ENCODE measurements at places on chromosomes 7 and 10. TPM values are rescaled to one million over a fixed set of nuclear protein-coding genes. Genes with fewer than 3 reads are reported as not detected.

GRCh38 chr7:19080093-19080492, 37.3 kb downstream of the TWIST1 start:
- no peak for DNase-seq

FAM200A gene
- 8.4 TPM for total RNA-seq

- peak; percentile 90 for DNase-seq
These were observed 41.9 kb upstream of the SYPL1 start for GRCh38 chr7:106153891-106154449.

CUZD1 gene
- 1.6 TPM for total RNA-seq

CBX3 gene
- 228 TPM for total RNA-seq

DNA sequence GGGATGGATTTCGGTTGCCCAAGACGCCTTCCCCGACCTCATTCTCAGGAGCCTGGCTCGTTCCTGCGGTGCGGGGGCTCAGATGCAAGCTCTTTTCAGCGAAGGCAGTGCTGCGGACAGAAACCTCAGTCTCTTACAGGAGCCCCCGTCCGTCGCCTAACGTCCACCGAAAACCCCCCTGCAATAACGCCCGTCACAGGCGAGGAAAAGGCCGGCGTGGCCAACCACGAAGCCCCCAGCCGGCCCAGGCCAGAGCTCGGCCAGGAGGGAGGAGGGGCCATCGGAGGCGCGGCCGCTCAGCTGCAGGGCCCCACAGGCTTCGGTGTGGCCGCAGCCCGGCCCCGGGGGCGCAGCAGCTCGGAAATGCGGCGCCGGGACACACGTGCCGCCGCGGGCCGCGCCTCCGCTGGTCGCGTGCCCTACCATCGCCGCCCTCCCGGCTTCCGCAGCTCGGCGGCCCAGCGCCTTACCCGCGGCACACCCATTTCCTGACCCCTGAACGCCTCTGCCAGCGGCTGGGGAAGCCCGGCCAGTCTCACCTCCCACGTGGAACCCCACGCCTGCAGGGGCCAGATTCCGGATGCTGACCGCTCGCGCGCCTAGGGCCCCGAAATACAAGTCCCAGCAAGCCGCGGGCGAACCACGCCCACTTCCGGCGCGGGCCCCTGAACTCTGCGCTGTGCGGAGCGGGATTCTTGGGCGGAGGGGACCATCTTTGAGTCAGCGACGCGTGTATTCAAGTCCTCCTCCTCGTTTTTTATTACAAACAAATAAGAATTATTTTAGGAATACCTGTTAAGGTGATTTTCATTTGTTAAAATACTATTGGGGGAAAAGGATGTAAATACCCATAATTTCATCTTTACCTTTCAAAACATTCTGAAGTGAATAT, at the start of gene ZNF239:
ZNF239 (minus strand) TSS at position 616 of the 892 bp plus-strand sequence. CDS start 16,537 bp downstream, outside the sequence.
- DNase-seq = peak; percentile 88

- DNase-seq = peak; percentile 62
These were observed 62.2 kb downstream of the SAMD9 start for GRCh38 chr7:93055543-93056107.

GRCh38 chr10:4018054-4018511, 233.1 kb upstream of the KLF6 start:
- no peak for DNase-seq

DNA sequence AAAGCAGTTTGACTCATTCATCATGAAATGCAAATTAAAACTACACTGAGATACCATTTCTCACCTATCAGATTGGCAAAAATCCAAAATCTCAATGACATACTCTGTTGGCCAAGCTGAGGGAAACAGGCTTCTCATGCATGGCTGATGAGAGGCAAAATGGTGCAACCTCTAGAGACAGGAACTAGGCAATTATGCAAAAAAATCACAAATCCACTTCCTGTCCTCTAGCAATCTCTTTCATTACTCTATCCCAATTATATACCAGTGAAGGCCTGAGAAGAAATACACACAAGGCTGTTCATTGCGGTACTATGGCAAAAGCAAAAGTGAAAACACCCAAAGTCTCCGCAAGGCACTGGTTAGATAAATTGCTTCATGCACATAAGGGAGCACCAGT, 25.9 kb upstream of the PTPRN2 start:
- DNase-seq = peak; percentile 78

TRA2A gene
- total RNA-seq = 114 TPM

DNA sequence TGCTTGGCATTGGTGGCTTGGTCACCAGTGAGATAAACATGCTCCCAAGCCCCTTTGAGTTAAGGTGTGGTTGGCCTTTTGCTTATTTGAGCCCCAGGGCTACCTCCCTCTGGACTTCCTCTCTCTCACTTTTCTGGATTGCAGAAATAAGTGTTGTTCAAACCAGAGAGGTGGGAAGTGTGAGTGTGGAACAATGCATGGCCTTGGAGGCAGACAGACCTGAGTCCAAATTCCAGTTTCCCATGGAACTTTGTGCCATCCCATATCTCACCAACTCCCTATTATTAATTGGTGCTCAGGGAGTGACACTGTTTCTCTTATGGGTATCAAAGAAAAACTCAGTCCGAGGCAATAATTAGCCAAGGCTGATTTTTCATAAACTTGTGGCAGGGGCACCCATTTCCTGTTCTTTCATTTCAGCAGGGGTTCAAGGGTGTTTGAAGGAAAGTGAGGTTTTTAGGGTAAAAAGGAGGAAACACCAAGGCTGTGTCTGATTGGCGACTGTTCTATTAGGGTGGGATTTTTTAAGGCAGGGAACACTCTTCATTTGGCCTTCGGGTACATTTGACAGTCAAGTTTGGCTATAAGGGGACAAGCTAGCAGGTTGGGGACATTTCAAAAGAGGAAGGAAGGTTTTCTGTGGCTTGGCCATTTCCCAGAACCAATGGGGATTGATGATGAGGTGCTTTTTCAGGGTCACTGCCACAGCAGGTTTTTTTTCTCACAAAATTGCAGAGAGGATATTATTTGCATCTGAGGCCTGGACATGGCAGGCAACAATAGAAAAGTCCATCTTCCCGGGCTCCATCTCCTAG, 148.8 kb upstream of the NPY start:
- DNase-seq = no peak

- DNase-seq = no peak
These were observed 12.7 kb downstream of the FAM241B start for GRCh38 chr10:69642747-69643146.

DKK1 gene
- 0.28 TPM for total RNA-seq

PPP1R3A gene
- not detected for total RNA-seq

DNA sequence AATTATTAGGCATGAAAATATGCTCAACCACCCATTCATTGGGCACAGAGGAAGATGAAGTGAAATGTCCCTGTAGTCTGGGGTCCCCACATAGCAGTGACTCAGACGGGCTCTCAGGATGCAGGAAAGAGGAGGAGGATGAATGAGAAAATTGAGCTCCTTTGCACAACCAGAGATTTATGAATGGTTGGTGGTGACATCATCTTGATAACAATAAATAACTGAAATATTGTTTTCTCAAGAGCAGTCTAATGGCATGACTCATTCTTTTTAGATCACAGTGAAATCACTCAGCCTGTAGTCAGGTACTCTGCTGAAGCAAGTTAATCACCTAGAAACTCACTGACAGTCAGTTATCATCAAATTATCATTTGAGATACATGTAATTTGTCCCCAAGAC, 254.1 kb downstream of the RELN start:
- no peak for DNase-seq

MSMB gene
- total RNA-seq = not detected

DNA sequence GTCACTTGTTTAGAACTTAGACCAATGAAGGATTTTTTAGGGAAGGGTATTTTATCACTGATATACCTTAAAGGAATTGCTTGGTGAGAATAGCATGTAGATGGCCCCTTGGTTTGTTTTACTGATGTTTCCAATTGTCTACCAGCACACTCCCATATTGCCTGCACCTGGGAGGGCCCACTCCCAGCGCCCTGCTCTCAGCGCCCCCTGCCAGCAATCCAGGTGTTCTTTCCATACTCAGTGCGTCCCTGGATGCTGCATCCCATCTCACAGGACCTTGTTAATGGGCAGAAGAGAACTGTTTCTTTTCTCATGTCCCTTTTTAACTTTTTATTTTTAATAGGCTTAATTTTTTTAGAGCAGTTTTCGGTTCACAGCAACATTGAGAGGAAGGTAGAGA, 24.1 kb upstream of the SFRP5 start:
- DNase-seq = no peak

NEURL1 gene
- 0.52 TPM for total RNA-seq

ZYX gene
- total RNA-seq = 130 TPM

DNA sequence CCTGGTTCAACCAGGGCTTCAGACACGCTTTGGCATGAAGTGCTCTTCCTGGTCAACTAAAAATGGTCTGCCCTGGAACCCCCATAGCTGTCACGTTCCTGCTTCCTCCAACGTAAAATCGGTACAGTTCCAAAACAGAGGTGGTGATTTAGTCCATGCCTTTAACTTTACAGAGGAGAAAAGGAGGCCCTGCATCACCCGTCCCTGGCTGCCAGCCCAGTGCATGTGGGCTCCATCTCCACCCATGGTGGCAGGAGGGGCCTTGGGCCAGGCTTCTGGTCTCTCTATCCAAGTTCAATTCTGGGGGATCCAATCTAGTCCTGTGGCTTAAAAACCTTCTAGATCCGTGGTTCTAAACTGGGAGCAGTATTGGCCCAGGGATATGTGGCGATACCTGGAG, 18.7 kb downstream of the ECHDC3 start:
- no peak for DNase-seq

- DNase-seq = no peak
These were observed 91.5 kb upstream of the KCND2 start for GRCh38 chr7:120181499-120181898.

PHYHIPL gene
- 0.33 TPM for total RNA-seq

DNA sequence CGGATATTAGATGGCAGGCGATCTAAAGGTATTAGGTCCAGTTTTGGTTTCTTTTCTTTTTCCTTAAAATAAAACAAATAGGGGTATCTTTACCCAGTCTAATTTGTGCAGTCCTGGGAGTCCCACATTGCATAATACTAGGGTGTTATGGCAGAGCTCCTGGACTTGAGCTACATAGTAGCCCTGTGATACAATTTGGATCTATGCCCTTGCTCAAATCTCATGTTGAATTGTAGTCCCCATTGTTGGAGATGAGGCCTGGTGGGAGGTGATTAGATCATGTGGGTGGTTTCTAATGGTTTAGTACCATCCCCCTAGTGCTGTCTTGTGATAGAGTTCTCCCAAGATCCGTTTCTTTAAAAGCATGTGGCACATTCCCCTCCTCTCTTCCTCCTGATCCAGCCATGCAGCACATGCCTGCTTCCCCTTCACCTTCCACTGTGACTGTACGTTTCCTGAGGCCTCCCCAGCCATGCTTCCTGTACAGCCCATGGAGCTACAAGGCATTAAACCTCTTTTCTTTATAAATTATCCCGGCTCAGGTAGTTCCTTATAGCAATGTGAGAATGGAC, 141.9 kb downstream of the RPS24 start:
- DNase-seq = peak; percentile 36

INSYN2A gene
- not detected for total RNA-seq

PRTFDC1 gene
- 49.8 TPM for total RNA-seq

GLI3 gene
- 58.7 TPM for total RNA-seq

DNA sequence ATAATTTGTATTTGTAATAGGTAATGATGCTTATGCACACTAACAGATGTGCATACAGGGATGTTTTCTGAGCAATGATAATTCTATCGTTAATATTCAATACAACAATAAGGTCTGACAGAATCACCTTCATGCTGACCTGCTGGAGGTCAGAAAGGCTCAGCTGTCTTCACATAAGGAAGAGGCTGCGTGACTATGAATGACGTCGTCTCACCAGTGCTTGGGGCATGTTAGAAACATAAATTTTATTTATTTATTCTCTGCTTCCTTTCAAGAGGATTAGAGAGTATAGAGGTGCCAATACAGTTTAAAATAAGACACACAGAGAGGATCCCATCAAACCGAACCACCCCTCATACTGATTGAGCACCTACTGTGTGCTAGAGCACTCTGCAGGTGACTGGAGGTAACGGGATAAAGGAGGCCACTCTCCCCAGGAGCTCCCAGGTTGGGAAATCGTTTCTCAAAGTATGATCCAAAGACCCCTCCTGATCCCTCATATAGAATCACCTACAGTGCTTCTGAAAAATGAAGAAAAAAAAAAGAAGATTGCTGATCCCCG, 265.6 kb upstream of the NPVF start:
- no peak for DNase-seq

- peak; percentile 74 for DNase-seq
These were observed 21.3 kb downstream of the MDH2 start for GRCh38 chr7:76069238-76069638.

GRCh38 chr7:17069146-17069545, 187.4 kb upstream of the AGR3 start:
- no peak for DNase-seq

- no peak for DNase-seq
These were observed 69.0 kb downstream of the VIPR2 start for GRCh38 chr7:159075563-159076238.

GRCh38 chr7:101927802-101928201, 110.4 kb downstream of the CUX1 start:
- no peak for DNase-seq

RADIL gene
- total RNA-seq = 7.6 TPM

DNA sequence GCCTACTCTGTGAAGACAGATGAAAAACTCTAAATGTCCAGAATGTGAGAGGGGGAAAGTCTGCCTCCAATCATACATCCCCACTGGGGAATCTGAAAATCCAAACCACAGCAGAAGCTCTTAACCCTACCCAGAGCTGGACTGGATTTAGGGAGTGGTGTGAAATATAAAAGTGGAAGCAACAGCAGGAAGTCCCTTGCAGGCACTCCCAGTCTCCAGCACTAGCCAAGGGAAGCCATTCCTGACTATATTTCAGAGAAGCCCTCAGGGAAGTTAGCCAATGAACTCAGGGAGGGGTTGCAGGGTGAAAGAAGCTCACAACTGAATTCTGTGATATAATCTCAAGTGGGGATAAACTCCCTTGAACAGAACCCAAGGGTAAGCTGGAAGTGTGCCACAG, 51.5 kb downstream of the CRPPA start:
- DNase-seq = no peak

FZD8 gene
- total RNA-seq = 50.5 TPM

- no peak for DNase-seq
These were observed 74.2 kb upstream of the ZNF716 start for GRCh38 chr7:57375783-57376182.

GIMAP6 gene
- not detected for total RNA-seq

DNA sequence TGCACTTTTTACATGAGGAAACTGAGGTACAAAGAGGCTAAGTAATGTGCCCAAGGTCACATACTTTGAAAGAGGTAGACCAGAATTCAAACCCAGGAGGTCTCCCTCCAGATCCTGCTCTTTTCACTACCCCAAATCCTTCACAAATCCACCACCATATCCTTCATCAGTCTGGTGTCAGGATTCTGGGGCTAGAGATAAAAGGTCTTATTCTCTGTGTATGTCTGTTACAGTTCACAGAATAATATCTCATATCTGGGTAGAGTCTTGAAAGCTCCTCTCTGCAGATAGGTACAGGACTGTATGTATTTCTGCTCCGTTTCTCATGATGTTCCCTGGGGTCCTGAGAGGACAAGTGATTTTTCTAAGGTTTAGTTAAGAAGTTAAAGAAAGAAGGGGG, 4.9 kb downstream of the PIK3CG start:
- DNase-seq = no peak

DNA sequence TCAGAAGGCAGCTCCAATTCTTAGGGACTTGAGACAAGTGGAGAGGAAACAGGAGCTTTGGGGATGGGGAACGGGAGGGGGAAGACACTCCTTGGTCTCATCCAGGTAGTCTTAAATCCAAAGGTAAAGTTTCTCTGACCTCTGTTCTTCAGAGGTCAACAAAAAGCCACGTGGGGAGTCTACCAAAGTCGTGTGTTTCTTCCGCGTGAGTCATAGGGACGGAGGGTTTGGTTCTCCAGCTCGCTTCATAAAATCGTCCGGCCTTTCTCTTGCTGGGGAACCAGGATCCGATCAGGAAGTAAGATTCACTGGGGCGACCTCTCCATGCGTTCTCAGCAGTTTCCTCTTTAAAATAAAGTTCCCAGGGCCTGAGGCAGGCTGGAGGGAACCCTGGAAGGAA, 275.7 kb downstream of the TCERG1L start:
- DNase-seq = no peak

All from A673 (cell line).